ENCODE measurements at places on chromosomes 2 and 18.

DNA sequence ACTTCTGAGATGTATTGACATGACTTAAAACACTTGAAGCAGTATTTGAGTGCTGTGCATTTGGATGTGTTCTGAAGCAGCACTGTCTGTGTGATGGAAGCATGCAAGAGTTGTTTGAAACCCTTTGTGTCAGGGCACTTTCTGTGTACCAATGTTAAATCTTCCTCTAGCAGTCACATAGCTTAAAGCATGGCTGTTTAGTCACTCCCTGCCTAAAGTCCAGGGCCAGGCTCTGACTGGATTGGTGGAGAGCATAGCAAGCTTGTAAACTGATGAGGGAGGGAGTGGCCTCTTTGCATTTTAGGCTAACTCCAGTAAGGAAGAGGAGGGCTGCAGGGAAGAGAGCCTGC lies 73.5 kb downstream of the MYO1B start:
- ATAC-seq, result peak; percentile 91

GRCh38 chr2:157809212-157809611 lies 66.9 kb downstream of the ACVR1 start:
- no peak for ATAC-seq

DNA sequence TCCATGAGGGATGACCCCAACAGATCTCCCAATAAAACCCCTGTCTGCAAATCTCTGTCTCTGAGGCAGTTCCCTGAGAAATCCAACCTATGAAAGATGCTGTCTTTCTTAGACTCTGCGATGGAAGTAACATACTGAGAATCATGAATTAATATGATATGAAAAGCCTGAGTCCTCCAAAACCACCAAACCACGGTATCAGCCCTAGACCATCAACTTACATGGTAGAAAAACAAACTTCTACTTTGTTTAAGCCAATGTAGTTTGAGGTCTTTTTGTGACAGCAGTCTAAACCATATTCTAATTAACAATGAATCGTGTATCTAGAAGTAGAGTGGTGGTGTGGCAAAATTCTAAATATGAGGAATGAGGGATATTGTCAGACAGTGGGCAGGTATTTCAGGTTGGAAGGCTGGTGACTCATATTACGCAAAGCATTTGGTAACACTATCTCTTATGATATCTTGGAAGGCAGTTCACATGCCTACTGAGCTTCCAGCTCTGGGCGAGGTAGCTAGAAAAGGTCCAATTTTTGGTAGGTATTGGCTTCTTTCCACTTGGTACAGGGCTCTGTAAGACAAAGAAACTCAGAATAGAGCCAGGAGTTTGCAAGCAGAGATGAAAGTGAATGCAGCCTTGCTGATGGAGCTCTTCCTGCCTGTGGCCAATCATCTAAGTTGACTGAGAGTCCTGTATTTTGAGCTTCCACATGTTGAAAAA lies 215.8 kb downstream of the ZFP36L2 start:
- peak; percentile 92 for ATAC-seq

- no peak for ATAC-seq
These were observed 322.0 kb downstream of the RND3 start for GRCh38 chr2:150165442-150165841.

- ATAC-seq, result no peak
These were observed 23.5 kb upstream of the RPL37A start for GRCh38 chr2:216474925-216475670.

Data from esophagus mucosa (tissue), 1 donor.